Chondrocyte (in vitro differentiated cells): ENCODE measurements at places on chromosomes 3 and 15. TPM values are rescaled to one million over a fixed set of nuclear protein-coding genes. Genes with fewer than 3 reads are reported as not detected.
A peak's percentile ranks its signal among the peaks of the same experiment; 100 is the strongest.

- no peaks in the 10 kb centered on the region for H3K27me3 ChIP-seq
- DNase-seq = no peak
- peaks cover 47% of the 10 kb centered on the region for H3K4me1 ChIP-seq
- no peak overlapping the region for H3K4me3 ChIP-seq
- no peaks in the 10 kb centered on the region for H3K36me3 ChIP-seq
These were observed 309.9 kb upstream of the THBS1 start for GRCh38 chr15:39270934-39271333.

DNA sequence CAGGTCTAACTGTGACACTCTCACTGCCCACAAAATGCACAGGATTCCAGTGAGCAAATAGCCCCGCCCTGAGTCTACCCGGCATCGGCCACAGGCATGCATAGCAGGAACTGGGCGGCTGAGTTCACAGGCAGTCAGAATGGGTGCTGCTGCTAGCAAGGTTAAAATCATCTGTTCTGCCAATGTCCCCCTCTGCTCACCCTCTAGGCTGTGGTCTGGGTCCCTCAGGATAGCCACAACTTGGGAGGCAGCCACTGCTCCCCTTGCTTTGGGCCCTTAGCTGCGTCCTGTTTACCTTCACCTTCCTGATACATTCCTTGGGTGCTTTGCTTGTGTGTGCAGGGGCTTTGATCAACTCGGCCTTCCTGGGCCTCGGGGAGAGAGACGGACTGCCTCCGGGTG is 232.9 kb upstream of the RGMA start:
- peak overlapping the region; percentile 82 for H3K27ac ChIP-seq
- no peak overlapping the region for H3K4me3 ChIP-seq
- DNase-seq = no peak

- no peaks in the 10 kb centered on the region for H3K27me3 ChIP-seq
- H3K27ac ChIP-seq = peak overlapping the region; percentile 85
- peaks cover 22% of the 10 kb centered on the region for H3K4me1 ChIP-seq
- peak overlapping the region; percentile 85 for H3K4me3 ChIP-seq
These were observed 4.9 kb downstream of the PRRT3 start for GRCh38 chr3:9947025-9947995.

Gene TM4SF4
- not detected in 3 replicates for total RNA-seq

Gene TLE3
- 36.9 to 53.4 TPM (median 51.3 TPM) in 3 replicates for total RNA-seq

GRCh38 chr3:19427422-19428149 is 279.3 kb downstream of the KCNH8 start:
- H3K27ac ChIP-seq = no peak overlapping the region
- no peak for DNase-seq
- no peaks in the 10 kb centered on the region for H3K4me1 ChIP-seq
- H3K27me3 ChIP-seq = no peaks in the 10 kb centered on the region
- no peak overlapping the region for H3K4me3 ChIP-seq
- H3K36me3 ChIP-seq = no peaks in the 10 kb centered on the region

DNA sequence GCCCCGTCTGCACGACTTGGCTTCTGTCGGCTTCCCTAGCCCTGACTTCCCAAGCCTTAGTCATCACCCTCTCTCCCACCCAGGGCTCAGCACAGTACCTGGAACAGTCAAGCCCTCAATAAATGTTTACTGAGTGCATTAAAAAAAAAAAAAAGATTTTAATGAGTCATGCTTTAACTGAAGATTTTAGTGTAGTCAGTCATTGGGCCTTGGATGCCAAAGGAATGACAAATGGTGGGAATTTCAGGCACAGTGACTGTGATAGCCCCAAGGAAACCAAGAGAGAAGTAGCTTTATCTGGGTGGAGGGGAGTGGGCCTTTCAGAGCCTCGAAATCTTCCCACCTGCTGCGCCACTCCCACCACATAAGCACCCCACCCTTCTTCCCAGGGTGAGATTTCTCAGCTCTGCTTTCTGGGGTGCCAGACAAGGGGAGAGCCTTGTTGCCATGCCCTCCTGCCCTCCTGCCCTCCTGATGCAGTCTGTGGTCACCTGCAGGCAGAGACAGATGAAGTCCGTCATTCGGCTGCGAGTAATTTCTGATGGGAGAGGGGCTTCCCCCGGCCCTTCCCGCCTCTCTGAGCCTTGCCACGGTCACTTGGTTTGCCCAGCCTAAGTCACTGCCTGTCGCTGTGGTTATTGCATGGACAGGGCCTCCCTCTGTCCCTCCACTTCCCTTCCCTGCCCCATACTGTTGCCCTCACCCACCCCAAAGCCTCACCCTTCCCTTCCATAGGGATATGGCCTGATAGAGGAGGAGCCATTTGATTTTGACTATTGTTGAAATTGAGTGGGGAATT is 41.8 kb downstream of the SMAD3 start:
- no peaks in the 10 kb centered on the region for H3K27me3 ChIP-seq
- H3K4me1 ChIP-seq = peaks cover 71% of the 10 kb centered on the region
- peak overlapping the region; percentile 98 for H3K27ac ChIP-seq
- no peak overlapping the region for H3K4me3 ChIP-seq
- DNase-seq = no peak
- peaks cover 2% of the 10 kb centered on the region for H3K36me3 ChIP-seq

Gene SERPINI2
- not detected in 3 replicates for total RNA-seq

DNA sequence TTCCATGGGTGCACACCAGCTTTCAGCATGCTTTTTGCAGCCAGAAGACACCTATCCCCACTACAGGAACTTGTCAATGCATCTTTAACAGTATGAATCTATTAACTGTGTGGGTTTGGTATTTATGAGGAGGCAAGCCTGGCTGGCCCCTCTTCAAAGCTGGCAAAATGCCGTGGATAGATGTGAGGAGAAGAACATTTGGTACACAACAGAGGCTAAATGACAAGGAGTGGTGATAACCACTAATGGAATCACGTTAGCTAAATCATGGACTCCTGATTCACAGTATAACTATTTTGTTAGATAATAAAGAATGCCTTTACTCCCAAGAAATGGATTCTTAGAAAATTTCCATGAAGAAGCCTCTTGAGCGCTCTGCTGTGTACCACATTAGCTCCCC is 187.2 kb downstream of the CLSTN2 start:
- peaks cover 3% of the 10 kb centered on the region for H3K36me3 ChIP-seq
- DNase-seq = no peak
- H3K4me1 ChIP-seq = peaks cover 4% of the 10 kb centered on the region
- no peak overlapping the region for H3K4me3 ChIP-seq

DNA sequence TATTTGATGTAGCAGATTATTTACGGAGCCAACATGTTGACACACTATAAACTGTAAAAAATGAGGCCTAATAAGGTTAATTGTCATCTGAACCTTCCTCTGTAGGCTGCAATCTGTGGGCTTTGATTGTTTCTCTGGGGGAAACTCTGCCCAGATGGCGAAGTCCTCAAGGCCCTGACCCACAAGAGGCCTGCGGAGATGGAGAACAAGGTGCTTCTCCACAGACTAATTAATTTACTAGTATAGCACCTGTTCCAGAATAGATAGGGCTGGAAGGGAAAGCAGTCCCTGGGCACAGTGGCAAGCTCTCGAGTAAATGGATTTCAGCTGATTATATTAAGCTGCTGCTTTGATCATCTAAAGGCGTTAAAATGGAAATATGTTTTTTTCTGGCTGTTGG is 338.8 kb upstream of the DNAJC19 start:
- peaks cover 8% of the 10 kb centered on the region for H3K27me3 ChIP-seq
- H3K4me3 ChIP-seq = no peak overlapping the region
- no peak for DNase-seq

GRCh38 chr3:42127226-42127625 is 36.1 kb downstream of the TRAK1 start:
- H3K27me3 ChIP-seq = no peaks in the 10 kb centered on the region
- no peak overlapping the region for H3K27ac ChIP-seq
- H3K4me3 ChIP-seq = no peak overlapping the region
- DNase-seq = no peak
- peaks cover 15% of the 10 kb centered on the region for H3K4me1 ChIP-seq

Gene ERICH6
- not detected in 3 replicates for total RNA-seq

- peaks cover 5% of the 10 kb centered on the region for H3K36me3 ChIP-seq
- peaks cover 18% of the 10 kb centered on the region for H3K4me1 ChIP-seq
- no peak for DNase-seq
- no peak overlapping the region for H3K4me3 ChIP-seq
- no peaks in the 10 kb centered on the region for H3K27me3 ChIP-seq
These were observed 40.2 kb downstream of the TRANK1 start for GRCh38 chr3:36904641-36905040.

Gene ITPKA
- total RNA-seq = 0.32 to 0.36 TPM in 2 of 3 replicates, not detected in the other

- no peak overlapping the region for H3K27ac ChIP-seq
- no peak overlapping the region for H3K4me3 ChIP-seq
- H3K4me1 ChIP-seq = peaks cover 3% of the 10 kb centered on the region
- DNase-seq = no peak
- H3K27me3 ChIP-seq = no peaks in the 10 kb centered on the region
These were observed 356.0 kb upstream of the RBMS3 start for GRCh38 chr3:28924744-28925360.

- H3K4me3 ChIP-seq = no peak overlapping the region
- no peaks in the 10 kb centered on the region for H3K36me3 ChIP-seq
- H3K4me1 ChIP-seq = peaks cover 46% of the 10 kb centered on the region
- H3K27me3 ChIP-seq = peaks cover 3% of the 10 kb centered on the region
These were observed 77.8 kb upstream of the WDR72 start for GRCh38 chr15:53837263-53837662.

DNA sequence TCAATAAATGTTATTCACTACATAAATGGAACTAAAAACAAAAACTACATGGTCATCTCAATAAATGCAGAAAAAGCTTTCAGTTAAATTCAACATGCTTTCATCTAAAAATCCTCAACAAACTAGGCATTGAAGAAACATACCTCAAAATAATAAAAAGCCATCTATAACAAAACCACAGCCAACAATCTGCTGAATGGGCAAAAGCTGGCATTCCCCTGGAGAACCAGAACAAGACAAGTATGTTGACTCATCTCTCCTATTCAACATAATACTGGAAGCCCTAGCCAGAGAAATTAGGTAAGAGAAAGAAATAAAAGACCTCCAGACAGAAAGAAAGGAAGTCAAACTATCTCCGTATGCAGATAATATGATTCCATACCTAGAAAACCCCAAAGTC is 759.9 kb downstream of the EPHA3 start:
- H3K36me3 ChIP-seq = peaks cover 2% of the 10 kb centered on the region
- H3K27me3 ChIP-seq = peaks cover 2% of the 10 kb centered on the region
- no peak overlapping the region for H3K27ac ChIP-seq

DNA sequence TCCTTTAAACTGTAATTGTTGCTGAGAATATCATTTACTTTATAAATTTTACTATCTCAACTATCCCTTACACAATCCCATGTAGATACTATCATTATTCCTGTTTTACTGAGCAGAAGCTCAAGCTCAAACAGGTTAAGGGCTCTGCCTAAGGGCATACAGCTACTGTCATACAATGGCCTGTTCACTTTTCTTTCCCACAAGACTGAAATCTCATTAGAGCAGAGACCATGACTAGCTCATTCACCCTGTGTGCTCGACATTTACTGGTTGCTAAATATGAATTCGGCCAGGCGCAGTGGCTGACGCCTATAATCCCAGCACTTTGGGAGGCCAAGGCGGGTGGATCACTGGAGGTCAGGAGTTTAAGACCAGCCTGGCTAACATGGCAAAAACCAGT is 1.6 kb upstream of the MESP2 start:
- no peaks in the 10 kb centered on the region for H3K27me3 ChIP-seq
- peaks cover 10% of the 10 kb centered on the region for H3K4me1 ChIP-seq
- no peak overlapping the region for H3K27ac ChIP-seq
- peak; percentile 25 for DNase-seq

Gene COL7A1
- 15.9 to 36.6 TPM (median 36.5 TPM) in 3 replicates for total RNA-seq
